ENCODE measurements at places on chromosomes 3 and 15. TPM values are rescaled to one million over a fixed set of nuclear protein-coding genes. Genes with fewer than 3 reads are reported as not detected.

MYL3 gene
- total RNA-seq = 8,818 TPM

GRCh38 chr3:176953106-176954060 lies 243.9 kb downstream of the TBL1XR1 start:
- peak; percentile 79 for DNase-seq

GRCh38 chr15:81504170-81504905 lies 130.3 kb upstream of the TMC3 start:
- DNase-seq = no peak

- DNase-seq = no peak
These were observed 170.5 kb upstream of the TBL1XR1 start for GRCh38 chr3:177367788-177368187.

DNA sequence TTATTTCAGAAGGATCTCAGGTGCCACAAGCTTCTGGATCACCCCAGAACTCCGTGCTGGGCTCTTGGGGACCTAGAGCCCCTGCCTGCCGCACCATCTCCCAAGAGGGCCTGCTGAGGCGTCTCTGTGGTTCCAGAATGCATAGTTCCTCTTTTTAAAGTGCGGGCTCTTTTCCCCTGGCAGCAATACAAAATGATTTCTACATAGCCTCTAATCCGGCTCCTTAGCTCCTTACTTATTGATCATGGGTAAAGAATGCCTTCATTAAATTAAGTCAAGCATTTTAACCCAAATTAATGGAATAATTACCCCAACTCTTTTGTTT lies 121.9 kb downstream of the ATP10A start:
- DNase-seq = no peak

DNA sequence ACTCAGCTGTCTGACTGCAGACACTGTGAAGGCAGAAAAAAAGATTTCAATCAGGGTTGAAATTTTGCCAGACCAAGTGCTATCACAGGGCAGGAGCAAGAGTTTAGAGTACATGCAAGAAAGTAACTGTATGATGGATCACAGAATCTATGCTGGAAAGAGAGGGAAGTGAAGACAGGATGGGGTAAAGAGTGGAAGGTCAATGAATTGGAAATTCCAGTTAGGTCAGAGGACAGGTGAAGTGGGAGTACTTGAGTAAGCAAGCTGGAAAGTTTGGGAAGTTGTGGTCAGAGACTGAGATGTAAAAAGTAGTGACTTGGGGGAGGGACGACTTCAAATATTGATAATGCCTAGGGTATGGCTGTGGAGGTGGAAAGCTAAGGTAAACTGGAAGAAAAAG lies 7.2 kb downstream of the SPG11 start:
- DNase-seq = no peak

DNA sequence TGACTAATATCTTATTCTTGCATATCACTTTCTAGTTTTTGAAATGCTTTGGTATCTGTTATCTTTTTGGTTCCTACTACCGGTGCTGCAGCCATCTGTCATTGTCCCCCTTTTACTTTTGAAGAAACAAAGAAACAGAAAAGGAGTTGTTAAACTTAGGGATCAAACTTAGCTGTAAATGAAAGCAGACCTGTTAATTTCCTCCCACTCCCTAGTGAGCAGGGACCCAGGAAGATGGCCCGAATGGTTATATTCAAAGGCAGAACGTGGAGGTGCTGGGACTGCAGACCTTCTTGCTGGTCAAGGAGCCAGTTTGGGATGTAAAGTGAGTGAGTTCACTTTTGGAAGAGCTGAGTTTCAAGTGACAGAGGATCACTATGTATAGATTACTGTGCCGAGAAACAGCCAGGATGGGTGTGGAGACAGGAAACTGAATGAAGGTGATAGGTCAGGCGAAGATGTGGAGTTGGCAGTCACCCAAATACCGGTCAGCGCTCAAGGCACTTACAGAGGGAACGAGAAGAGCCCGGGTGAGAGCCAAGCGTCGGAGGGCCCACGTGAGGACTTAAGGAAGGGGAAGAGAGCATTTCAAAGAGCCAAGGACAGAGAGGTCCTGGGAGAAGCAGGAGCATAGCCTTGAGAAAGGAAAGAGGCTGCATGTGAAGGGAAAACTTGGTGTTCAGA lies 20.1 kb downstream of the KBTBD8 start:
- DNase-seq = peak; percentile 46
